ENCODE measurements at places on chromosomes 4 and X.

- no peak for DNase-seq
These were observed 43.8 kb upstream of the ARHGAP24 start for GRCh38 chr4:85431156-85431555.

GRCh38 chr4:40427128-40427527, 92.0 kb downstream of the CHRNA9 start:
- no peak for DNase-seq

DNA sequence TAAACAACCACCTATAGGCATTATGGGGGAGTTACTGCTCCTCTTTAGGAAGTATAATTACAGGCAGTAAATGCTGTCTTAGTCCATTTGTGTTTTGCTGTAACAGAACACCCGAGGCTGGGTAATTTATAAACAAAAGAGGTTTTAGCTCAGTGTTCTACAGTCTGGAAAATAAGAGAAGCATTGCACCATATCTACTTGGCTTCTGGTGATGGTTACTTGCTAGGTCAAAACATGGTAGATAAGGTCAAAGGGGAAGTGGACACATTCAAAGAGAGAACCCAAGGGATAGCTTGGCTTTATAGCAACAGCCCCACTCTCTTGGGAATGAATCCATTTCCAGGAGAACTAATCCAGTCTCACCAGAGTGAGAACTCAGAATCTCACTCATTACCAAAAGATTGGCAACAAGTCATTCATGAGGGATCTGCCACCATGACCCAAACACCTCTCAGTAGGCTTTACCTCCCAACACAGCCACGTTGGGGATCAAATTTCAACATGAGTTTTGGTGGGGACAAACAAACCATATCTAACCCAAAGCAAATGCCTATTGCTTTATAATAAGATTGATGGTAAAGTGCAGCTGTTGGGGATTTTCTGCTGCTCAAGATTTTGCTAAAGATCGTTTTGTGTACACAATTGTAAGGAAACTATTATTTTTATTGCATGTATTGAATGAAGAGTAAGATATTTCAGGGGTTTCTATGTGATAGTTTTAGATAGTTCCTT, 32.6 kb downstream of the STAG2 start:
- DNase-seq, result no peak

- no peak for DNase-seq
These were observed 440.9 kb downstream of the MID1IP1 start for GRCh38 chrX:39242187-39242586.

DNA sequence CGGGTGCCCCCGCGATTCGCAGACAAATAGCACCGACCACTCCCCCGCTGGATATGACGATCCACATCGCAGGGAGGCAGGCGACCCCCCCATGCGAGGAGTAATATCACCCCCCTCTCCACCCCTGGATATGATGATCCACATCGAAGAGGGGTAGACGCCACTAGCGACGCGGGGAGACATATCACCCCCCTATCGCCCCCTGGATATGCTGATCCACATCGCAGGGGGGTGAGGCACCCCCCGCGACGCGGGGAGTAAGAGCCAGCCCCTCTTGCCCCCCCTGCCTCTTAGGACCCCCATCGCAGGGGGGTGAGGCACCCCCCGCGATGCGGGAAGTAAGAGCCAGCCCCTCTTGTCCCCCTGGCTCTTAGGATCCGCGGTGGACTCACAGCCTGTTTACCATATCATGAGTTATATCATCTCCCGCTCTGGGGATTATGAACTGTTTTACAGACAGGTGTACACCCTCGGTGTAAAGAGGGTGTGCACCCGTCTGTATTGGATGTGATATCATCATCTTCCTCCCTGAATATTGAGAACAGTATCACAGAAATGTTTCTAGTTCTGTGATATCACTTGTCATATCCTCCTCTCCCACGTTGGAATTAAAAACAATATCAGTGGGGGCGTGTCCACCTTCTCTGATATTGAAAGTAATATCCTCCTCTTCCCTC, 22.7 kb upstream of the DRD5 start:
- no peak for DNase-seq

DNA sequence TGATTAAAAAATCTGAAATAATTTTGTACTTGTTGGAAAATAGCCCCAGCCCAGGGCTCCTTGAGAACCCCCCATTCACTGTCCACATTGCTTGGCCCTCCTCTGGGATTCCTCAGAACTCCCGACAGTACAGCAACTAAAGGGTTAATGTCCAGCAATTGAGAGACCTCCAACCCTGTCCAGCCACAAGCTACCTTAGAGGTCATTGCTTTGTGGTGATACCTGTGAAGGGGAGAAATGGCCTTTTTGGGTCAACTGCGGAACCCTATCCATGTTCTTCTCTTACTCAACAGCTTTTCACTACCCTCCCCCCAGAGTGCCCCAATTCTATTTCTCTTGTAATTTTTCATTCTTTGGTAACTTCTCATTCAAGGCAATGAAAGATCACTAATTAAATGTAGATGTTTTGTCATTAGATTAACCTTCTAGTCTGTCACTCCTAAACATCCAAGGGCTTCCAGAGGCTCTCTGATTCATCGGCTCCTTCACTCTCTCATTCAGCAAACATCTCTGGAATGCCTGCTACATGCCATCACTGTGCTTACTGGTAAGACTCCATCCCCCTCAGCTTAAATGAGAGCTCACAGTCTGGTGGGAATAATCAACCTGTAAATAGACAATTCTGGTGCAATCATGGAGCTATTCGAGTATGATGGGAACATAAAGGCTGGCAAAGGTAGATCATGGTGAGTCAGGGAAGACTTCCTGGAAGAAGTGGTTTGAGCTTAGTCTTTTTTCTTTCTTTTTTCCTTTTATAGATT, 241.4 kb upstream of the PGRMC2 start:
- DNase-seq, result no peak

- DNase-seq, result no peak
These were observed 41.3 kb downstream of the HTT start for GRCh38 chr4:3115637-3116270.

DNA sequence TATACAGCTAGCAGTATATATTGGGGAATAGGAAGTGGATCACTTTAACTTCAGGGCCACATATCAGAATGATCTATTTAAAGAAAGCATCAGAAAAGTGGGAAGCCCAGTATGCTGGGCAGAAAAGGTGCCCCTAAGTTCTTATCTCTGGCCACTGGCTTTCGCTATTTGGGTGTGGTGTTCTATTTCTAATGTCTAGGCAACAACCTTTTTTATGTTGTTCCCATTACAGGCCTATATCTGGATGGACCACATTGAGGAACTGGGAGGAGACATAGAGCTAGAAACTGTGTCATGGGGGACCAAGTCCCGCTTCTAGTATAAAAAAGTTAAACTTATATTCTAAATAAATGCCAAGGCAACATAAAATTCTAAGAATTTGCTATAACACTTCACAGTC, 935.6 kb downstream of the PDHA2 start:
- no peak for DNase-seq

DNA sequence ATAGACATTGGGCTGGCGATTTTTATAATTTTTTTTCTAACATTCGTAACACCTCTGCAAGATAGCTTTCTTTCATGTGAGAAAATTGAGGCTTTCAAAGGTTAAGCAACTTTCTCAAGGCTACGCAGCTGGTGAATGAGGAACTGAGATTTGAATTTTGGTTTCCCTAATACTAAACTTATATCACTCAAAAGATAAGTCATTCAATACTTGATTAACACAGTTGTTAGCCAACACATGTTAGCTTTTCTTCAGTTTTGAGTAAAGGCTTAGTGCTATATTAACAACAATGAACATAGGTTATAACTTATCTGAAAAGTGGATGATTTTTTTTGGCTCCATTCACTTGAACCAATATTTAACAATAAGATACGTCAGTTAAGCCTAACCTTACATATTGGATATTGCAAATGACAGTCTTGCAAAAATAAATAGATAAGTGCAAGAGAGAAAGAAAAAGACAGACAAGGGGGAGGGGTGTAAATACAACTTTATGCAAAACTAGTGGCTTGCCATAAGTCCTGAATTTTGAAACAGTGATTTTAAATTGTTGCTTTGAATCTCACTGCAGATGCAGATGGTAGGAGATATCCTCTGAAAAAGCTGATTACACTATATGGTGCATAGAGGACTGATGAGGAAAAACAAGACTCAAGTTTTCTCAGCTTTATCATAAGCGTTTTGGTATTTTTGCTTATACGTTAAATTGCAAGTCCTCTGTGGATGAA, 11.1 kb upstream of the GPM6A start:
- no peak for DNase-seq

DNA sequence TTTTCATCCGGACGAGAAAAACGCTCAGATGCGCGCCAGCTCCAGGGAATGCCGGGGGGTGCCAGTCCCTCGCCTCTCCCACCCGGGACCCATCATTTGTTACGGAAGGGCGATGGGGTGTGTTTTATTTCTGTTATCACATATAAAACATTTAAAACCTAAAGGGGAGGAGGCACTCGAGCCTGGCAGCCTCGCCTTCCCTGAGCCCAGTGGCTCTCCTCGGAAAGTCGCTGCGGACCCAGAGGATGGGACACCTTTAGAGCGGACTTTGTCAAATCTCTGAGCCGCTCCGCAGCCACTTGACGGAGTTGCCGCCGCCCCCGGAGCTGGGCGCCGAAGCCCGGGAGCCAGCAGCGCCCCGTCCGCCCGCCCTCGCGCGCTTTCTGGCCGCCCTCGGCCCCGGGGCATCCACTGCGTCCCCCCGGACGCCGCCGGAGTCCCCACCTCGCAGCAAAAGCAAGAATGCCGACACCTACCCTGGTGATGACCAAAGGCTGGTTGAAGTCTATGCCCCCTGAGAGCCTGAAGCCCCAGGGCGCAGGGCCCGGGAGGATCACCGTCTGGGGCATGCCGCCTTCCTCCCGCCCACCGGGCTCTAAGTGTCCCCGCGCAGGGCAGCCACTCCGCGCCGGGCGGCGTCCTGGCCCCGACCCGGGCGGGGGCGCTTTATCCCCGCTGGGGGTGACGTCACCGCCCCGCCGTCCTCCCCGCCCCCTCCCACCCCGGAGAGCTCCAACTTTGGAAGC, at the start of gene PDLIM3:
PDLIM3 (minus strand) TSS at position 642 of the 746 bp plus-strand sequence; CDS start at position 569, 73 bp downstream.
- no peak for DNase-seq

GRCh38 chrX:154793084-154793795, 12.0 kb downstream of the MPP1 start:
- DNase-seq, result no peak

Measured in stimulated activated CD8-positive, alpha-beta memory T cell treated with anti-CD3 and anti-CD28 coated beads, Interleukin-4, amount 100 ng/mL, for 24 hours (primary cell).